ENCODE measurements at places on chromosomes 2 and 18.

DNA sequence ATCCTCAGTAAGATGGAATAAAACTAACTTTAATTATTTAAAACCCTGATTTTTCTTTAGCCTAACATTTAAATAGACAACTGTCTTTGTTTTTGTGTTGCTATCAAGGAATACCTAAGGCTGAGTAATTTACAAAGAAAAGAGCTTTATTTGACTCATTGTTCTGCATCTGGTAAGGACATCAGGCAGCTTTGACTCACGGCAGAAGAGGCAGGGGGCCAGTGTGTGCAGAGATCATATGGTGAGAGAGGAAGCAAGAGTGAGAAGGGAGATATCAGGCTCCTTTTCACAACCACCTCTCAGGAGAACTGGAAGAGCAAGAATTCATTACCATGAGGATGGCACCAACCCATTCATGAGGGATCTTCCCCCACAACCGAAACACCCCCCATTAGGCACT, 64.6 kb upstream of the TFPI start:
- no peak for DNase-seq

DNA sequence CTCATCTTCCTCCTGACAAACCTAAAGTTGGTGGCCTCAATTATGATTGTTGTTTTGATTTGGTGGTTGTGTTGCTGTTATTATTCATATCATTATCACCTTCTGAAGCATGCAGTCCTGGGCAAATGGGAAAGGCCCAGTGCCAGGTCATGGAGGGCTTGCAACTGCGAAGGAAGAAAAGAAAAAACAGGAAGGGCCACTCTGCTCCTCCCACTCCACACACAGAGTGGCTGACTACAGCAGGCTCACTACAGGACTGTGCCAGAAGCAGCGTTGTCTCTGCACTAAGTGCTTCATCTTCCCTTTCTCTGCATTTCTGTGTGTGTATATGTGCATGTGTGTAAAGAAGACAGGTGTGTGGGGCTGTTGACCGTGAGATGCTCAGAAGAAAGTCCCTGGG, 231.9 kb downstream of the ANKRD30B start:
- no peak for DNase-seq

DNA sequence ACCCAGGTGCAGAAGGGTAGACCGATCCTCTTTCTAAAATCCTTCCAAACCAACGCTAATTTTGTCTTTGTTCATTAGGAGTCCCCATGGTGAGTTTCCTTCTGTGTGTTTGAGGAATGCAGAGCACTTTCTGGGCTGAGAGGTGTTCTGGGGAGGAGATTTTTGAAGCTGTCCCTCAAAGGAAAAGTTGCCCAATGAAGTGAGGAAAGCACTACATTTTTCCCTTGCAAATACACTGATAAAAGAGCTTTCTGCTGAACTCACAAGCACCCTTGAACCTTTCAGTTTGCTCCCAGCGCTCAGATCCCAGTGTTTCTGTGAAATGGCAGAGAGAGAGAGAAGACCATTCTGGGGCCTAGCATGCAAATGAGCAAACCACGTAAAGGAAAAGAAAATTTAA, 299.6 kb upstream of the FANCL start:
- no peak for DNase-seq

- no peak for DNase-seq
Observed at GRCh38 chr2:192206399-192206798, 11.7 kb upstream of the TMEFF2 start.

GRCh38 chr2:133508546-133509165, 59.6 kb downstream of the NCKAP5 start:
- no peak for DNase-seq

- no peak for DNase-seq
Observed at GRCh38 chr2:51027968-51028367, 4.0 kb downstream of the NRXN1 start.

- DNase-seq, result no peak
Observed at GRCh38 chr2:189899101-189899500, 114.9 kb downstream of the PMS1 start.

DNA sequence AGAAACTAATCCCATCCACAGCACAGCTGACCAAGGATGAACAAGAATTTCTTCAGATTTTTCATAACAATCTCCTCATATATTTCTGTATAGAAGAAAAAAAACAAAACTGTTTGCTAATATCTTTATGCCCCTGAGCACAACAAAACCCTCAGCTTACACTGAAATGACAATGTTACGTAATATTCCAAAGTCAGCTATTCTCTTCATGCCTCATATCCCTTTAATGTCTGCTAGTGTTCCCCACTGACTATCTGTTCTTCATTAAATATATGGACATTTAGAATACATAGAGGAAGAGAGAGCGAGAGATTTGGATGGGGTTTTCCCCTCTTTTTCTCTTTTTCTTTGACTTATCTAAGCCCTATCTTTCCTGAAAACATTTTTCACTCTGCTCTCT, 87.9 kb upstream of the GULP1 start:
- no peak for DNase-seq

- DNase-seq, result no peak
Observed at GRCh38 chr18:63054901-63055584, 264.5 kb downstream of the BCL2 start.

- no peak for DNase-seq
Observed at GRCh38 chr2:240585681-240586197, 795 bp upstream of the CAPN10 start.

- DNase-seq, result no peak
Observed at GRCh38 chr18:3973191-3973850, 481.8 kb downstream of the DLGAP1 start.

DNA sequence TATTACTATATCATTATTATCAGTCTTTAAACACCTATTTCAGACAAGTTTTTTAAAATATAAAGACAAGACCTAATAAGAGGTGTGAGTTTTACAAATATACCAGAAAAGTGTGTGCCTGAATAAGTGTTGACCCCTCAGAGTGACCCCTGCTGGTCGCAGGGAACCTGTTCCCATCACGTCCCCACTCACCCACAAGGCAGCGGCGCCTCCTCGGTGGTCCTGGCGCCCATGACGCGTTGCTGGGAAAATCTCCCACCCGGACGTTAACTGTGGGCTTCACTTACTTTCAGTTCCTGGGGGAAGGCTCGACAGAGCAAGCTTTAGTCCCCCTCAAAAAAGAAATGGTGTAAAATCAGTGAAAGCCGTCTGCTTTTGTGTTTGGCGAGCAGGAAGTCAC, 93.5 kb downstream of the TMEM18 start:
- peak; percentile 54 for DNase-seq

DNA sequence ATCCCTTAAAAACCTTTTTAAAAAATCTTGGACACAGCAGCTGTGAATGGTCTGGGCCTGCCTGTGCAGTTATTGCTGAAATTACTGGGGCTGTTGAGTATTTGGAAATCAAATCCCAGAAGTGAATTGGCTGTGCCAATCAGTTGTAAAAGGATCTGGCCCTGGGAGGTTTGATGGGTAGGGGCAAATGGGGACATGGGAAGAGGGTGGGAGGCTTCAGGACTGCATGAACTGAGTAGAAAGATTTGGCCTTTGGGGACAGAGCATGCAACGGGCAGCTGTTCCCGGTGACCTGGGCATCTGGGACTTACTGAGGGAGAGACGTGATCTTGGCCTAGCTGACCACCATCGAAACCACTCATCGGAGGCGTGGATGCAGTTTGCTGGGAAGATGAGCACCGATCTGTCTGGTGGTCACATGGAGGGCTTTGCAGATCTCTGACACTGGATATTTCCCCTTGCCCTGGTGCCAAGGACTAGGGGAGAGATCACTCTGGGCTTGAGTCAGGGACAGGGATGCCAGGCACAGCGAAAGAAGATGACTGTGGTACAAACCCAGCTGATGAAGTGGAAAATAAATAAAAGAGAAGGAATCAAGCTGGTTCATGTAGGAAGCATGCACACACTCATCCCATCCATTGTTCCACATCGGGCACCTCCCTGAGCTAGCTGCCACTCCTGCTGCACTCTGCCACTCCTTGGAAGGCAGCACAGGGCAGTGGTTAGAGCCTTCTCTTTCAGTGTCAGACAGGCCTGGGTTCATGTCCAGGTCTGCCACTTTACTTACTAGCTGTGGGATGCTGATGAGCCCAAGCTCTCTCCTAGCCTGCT, 58.4 kb downstream of the SEMA4F start:
- DNase-seq, result no peak
